A549 (cell line): ENCODE measurements at places on chromosomes 4 and X. TPM values are rescaled to one million over a fixed set of nuclear protein-coding genes. Genes with fewer than 3 reads are reported as not detected.

- no peak for DNase-seq
Measured at GRCh38 chr4:10640561-10641201, 43.9 kb downstream of the CLNK start.

The RAB41 gene
- polyA plus RNA-seq: not detected in 3 replicates

The SASH3 gene
- polyA plus RNA-seq: not detected in 3 replicates

The FGFR3 gene
- polyA plus RNA-seq: 3.8 to 4.8 TPM (median 3.9 TPM) in 3 replicates

GRCh38 chr4:6694177-6694901 lies 661 bp downstream of the S100P start:
- DNase-seq: no peak

- no peak for DNase-seq
Measured at GRCh38 chr4:143097751-143098150, 87.0 kb upstream of the USP38 start.

GRCh38 chrX:136386826-136387225 lies 86.1 kb downstream of the ADGRG4 start:
- no peak for DNase-seq
